Colonic mucosa (tissue), 4 donors: ENCODE measurements at places on chromosomes 5 and 9. TPM values are rescaled to one million over a fixed set of nuclear protein-coding genes. Genes with fewer than 3 reads are reported as not detected.
A peak's percentile ranks its signal among the peaks of the same experiment; 100 is the strongest.

NPR2 gene
- total RNA-seq = 7.0 TPM

DNA sequence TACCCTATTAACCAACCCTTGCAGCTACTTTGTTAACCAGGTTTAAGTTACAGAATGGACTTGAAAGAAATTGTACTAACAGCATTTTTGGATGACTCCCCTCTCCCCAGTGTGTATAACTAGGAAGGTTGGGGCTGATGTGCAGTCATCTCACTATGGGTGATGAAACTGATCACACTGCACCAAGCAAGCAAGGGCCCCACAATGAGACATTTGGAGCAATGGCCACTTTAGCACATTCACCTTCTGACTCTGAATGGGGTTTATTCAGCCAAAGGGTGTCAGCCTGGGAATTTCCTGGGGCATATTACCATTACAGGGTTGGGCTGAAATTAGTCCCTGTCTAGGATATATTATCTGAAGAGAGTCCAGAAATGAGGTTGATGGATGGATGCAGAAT lies 18.7 kb upstream of the CYFIP2 start:
- H3K4me1 ChIP-seq = no peaks in the 10 kb centered on the region
- no peaks in the 10 kb centered on the region for H3K36me3 ChIP-seq
- H3K27me3 ChIP-seq = no peaks in the 10 kb centered on the region
- no peak overlapping the region for H3K4me3 ChIP-seq

SH3GLB2 gene
- 109 TPM for total RNA-seq

- no peak overlapping the region for H3K4me3 ChIP-seq
- DNase-seq = no peak
- no peak overlapping the region for H3K27ac ChIP-seq
- no peaks in the 10 kb centered on the region for H3K27me3 ChIP-seq
Measured at GRCh38 chr9:28124917-28125316, 551.6 kb upstream of the C9orf72 start.

ZDHHC11B gene
- 1.4 TPM for total RNA-seq

GRCh38 chr9:124771867-124772679 lies 962 bp upstream of the NR6A1 start:
- H3K4me1 ChIP-seq = peaks cover 7% of the 10 kb centered on the region
- DNase-seq = peak; percentile 79
- H3K36me3 ChIP-seq = no peaks in the 10 kb centered on the region
- peak overlapping the region; percentile 88 for H3K27ac ChIP-seq
- peak overlapping the region; percentile 82 for H3K4me3 ChIP-seq
